ENCODE measurements at places on chromosomes 5 and 9.

GRCh38 chr5:55320571-55320970, 12.8 kb downstream of the MTREX start:
- DNase-seq: no peak

DNA sequence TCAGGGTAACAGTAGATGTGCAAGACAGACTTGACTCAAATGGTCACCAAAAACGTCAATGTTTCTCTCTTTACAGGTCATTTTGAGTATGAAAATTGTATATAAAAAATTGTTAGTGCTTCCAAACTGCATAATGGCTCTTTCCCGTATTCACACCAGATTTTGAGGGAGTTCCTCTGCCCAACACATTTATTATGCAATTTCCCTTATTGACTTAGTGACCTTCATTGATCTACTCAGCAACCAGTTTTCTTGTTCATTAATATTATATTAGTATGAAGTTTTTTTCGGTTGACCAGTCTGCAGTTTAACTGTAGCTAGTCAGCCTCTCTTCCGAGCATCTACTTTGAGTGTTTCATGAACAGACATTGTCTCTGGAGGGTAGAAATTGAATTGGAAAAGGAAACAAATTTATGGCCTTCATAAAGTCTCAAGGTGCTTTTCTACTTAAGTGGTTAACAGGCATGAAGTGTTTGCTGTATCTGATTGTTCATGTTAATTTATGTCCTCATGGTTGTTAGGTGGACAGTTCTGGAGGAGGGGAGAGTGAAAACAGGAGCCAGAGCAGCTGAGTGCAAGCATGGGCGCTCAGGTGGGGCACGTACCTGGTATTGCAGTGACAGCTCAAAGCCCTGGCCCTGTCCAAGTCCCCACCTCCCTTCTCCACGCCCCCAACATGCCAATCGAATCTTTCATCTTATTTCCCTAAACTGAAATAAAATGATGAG, 240.2 kb downstream of the RFK start:
- no peak for DNase-seq

- peak; percentile 48 for DNase-seq
Measured at GRCh38 chr9:131500939-131501541, 1.7 kb upstream of the POMT1 start.

DNA sequence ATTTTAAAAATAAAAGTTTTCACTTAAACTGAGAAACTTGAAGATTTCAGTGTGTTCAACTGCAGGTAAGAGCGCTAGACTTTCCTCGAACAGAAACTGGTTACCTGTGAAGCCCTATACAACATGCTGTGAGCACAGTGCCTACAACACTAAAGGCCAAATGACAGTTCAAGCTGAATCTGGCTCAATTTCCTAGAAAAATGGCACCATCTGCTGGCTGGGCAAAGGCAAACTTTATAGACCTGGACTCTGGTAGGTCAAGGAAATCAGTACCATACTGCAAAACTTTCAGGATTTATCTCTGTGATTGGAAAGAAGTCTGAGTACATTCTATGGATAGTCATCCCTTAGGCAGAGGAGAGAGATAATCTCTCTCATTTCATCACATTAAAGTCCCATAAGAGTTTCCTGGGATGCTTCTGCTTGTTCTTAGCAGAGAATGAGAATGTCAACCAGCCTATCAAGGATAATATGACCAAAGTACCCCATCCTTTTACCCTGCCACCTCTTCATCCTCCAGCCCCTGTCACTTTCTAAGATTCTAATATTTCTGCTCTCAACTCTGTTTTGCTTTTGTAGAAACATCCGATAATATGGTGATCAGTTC, 31.8 kb upstream of the FOXB2 start:
- no peak for DNase-seq

GRCh38 chr5:176908675-176909368, 9.7 kb upstream of the HK3 start:
- DNase-seq: no peak

- no peak for DNase-seq
Measured at GRCh38 chr5:92864591-92864990, 716.4 kb downstream of the NR2F1-AS1 start.

DNA sequence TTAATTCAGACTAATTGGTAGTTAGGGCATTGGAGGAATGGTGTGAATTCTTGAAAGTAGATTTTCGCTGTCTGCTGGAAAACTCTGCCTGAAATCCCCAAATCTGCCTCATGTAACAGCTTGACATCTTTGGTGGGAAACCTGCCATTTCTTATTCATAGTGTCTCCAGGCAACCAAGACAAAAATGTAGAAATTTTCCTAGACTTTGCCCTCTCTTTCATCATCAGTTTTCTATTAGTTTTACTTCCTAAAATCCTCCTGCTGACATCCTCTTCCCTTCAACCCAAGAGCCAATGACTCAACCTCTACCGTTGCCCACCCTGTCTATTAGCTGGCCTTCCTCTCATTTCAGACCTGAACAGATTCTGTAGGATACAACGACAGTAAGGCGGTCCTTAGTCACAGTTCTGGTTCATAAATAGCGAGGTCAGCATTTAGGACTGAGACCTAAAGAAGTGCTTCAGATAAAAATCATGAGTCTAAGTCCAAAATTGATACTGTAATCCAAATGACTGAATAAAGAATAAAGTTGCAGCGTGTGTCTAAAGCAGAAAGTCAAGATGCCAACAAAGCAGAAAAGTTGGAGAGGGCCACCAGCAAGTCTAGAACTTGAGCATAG, 133.9 kb downstream of the MUSK start:
- DNase-seq: no peak

DNA sequence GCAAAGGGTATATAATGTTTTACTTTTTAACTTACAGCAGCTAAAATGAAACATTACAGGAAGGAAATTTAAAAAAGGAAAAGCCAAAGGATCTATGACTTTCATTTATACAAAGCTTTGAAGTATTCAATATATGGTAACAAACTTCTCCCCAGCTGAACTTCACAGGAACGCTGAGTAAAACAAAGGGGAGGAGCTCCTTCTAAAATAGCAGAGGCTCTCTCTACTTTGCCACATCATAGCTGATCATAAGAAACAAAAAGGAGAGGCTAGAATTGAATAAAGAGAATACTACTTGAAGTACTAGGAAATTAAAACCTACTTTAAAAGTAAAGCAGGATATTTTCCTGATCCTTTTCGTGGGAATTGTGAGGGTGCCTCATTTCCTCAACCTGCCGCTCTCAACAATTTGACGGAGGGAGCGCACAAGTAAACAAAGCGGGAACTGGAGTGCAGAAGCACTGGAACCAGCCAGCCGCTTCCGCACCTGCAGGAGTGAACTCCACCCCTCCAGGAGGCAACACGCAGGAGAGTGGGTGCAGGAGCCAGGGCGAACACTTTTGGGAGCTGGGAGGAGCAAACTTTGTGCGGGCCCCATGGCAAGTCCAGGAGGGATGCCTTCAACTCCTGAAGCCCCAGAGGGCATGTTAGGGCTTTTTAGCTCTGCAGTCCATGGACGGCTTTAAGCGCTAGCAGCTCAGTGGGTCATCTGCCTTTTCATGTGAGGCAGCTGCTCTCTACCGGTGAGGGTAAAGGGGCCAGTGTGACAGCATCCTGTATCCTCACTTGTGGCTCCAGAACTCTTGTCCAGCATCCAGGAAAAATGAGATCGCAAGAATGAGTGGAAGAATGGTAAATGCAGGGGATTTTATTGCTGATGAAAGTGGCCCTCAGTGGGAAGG, 757.4 kb downstream of the PTPRD start:
- DNase-seq: no peak
